AML-193 (cell line): ENCODE measurements at places on chromosomes 11 and 22.

DNA sequence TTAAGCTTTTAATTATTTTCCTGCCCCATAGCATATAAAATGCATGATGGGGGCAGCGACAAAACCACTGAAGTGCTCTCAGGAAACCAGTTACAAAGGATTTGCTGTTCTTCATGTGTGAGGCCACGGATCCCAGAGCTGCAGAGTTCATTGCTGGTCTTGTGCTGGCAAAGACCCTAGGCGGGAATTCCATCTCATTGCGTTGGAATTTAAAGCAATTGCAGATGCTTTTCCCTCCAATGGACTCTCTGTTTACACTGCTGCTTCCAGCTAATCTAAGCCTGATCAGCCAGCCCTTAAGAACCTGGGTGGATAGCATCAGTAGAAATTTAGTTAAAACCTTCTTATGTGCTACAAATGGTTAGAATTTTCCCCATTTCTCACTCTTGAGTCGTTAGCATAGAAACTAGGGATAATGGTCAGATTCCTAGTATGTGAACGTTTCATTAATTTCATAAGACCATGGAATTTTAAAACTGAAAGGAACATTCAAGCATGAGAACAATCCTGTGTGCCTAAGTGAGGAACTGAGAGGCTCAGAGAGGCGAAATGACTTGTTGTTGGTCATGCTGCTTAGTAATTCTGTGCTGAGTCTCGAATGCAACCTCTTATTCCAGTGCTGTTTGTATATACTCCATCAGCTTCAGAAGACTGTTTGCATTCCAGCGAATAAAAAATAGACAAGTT, 36.1 kb upstream of the ADSL start:
- no peak for DNase-seq

DNA sequence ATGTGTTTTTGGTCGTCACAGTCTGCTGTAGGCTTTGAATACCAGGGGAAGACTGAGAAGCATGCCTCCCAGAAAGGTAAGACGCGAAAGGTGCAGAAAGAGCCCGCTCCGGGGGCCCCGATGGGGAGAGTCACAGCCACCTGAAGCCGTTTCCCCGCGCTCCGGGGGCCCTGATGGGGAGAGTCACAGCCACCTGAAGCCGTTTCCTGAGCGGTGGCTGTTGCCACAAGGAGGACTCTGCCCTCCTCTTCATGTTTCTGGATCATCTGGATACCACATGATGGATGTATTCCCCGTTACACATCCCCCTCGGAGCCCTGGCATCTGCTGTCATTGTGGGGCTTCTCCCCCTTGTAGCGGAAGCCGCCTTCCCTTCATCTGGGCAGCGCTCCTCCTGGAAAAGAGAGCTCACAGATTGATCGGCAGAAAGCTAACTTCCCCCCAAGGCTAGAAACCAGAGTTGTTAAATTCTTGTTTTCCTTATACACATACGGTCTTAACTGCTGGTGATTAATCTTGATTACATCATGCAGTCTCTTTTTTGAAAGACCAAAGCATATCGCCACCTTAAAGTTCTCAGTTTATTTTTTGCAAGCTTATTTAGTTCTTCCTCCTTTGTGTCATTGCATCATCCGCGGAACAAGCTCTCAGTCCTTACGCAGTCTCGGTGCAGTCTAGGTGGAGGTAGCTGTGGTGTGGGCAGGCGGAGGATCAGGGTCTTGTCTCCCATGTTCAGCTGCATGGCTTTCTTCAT, 17.5 kb downstream of the CTTN start:
- DNase-seq, result peak; percentile 39

DNA sequence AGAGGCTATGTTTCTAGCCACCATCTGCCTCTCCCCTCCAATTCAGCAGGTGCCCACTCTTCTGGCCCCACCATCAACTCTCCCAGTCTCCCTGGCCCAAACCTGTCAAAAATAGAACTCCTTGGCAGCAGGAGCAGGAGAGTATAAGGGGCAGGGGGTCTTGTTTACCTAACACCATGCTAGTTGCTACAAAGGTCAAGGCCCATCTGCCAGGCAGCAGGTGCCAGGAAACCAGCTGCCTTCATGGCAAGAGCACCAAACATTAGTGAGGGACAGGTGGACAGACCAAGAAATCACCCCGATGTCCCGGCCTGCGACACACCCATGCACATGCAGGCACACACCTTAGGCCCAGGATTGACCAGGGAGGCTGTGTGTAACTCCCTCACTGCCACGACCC, 387.9 kb downstream of the BUD13 start:
- no peak for DNase-seq

GRCh38 chr11:120102050-120102863, 35.7 kb downstream of the TRIM29 start:
- no peak for DNase-seq

GRCh38 chr11:1435820-1436467, 46.2 kb downstream of the BRSK2 start:
- no peak for DNase-seq

DNA sequence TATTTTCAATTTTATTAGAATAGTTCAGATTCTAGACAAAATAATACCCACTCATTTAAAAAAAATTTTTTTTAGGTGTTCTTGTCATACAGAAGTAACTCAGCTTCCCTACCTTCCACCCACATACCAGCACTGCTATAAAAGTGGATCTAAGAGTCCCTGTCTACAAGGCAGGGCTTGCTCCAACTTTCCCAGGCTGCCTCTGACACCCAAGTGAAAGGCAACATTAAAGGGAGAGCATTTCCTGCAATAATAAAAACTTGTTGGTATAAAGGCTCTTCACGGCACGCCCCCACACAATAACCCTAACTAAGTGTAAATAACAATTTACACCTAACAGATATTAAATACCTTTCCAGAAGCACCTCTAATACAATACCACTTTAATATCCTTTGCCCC, 127.2 kb downstream of the APOL5 start:
- DNase-seq, result no peak

- no peak for DNase-seq
Measured at GRCh38 chr11:130088919-130089673, 19.4 kb downstream of the APLP2 start.

- no peak for DNase-seq
Measured at GRCh38 chr11:129709801-129710398, 105.7 kb upstream of the TMEM45B start.

GRCh38 chr22:39270280-39270679, 25.5 kb upstream of the PDGFB start:
- no peak for DNase-seq

- no peak for DNase-seq
Measured at GRCh38 chr11:46326813-46327416, 20.3 kb upstream of the DGKZ start.

DNA sequence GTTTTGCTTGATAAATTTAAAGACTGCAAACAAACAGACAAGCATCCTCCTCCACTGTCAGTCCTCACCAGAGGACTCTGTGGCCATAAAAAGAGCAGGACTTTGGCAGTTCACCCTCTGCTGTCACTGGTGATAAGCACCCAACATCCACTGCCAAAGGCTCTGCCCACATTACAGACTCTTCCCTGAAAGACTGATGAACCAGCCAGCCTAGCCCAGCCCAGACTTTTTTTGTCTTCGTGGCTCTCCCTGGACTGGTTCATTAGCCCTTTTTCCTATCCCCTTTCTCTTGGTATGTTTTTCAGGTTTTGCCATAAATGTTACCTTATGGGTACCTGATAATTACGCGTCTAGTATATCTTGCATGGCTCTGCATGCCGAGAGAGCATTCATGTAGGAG, 15.1 kb downstream of the ST14 start:
- no peak for DNase-seq

DNA sequence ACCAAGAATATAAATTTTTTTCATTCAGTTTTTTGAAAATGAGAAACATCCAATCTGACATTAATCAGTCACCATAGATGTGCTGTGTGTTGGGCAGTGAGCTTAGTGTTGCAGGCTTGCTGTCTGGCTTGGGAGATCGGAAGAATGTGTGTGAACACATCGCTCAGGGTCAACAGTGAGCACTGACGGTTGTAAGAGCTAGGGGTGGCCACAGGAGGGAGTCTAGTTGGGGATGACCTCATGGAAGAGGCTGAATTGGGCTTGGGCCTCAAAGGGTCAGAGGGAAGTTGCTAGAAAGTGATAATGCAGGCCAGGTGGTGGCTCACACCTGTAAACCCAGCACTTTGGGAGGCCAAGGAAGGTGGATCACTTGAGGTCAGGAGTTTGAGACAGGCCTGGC, 375.4 kb downstream of the DDX10 start:
- peak; percentile 5 for DNase-seq

- no peak for DNase-seq
Measured at GRCh38 chr11:5703741-5704536, 14.3 kb downstream of the TRIM22 start.

DNA sequence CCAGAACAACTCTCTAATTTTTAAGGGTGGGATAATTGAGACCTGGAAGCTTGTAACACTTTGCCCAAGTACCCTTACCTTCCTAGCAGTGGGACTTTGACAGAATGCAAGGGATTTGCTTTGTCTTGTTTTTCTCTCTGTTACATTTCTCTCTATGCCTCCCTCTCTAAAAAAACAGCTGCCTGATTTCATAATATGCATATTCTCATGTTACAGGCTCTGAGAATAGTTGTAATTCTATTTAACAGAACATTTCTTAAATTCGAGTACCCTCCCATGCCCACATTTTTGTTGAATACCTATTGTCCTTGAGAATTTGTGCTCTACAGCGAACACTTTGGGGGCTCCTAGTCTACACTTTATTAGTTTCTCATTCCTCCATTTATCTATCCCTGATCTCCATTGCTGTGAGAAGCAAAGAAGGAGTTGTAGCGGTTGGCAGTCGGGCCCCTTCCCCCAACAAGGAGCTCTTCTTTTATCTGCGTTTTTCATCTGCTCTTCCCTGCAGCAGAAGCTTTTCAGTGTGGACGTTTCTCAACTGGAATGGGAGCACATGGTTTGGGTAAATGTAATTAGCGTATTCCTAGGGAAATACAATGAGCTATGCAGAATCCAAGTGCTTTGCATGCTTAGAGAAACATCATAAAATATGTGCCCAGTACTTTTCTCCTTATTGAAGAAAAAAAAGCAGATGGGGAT, 117.7 kb upstream of the CCDC90B start:
- DNase-seq, result no peak

GRCh38 chr11:111179184-111179910, 66.2 kb upstream of the POU2AF2 start:
- DNase-seq, result peak; percentile 45

- DNase-seq, result no peak
Measured at GRCh38 chr11:121552154-121552553, 99.4 kb upstream of the SORL1-AS1 start.

- no peak for DNase-seq
Measured at GRCh38 chr22:40033586-40034380, 39.0 kb downstream of the FAM83F start.

- DNase-seq, result no peak
Measured at GRCh38 chr22:45702981-45703380, 31.3 kb downstream of the ATXN10 start.

GRCh38 chr11:67400942-67401494, 640 bp downstream of the PPP1CA start:
- no peak for DNase-seq

GRCh38 chr11:64458997-64459396, 100.0 kb downstream of the RPS6KA4 start:
- no peak for DNase-seq

GRCh38 chr22:36104435-36104834, 56.1 kb downstream of the APOL3 start:
- no peak for DNase-seq

- no peak for DNase-seq
Measured at GRCh38 chr22:22086501-22087158, 104.0 kb upstream of the TOP3B start.

DNA sequence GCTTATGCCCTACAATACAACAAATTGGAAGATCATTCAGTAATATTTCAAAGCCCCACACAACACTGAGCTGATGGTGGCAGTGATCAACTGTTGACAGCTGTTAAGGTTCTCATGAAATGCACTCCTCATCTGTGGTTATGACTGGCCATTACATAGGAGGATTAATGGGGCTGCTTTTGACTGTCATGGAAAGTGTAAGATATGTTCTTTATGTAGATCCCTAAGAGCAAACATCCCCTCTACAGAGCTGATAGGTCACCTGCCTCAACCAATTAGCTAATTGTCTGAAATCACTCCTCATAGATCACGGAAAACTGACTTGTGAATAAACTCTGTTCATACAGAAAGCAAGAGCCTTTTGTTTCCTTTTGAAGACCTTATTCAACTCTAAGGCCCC, 78.1 kb downstream of the GAB2 start:
- DNase-seq, result no peak

GRCh38 chr11:67400251-67400941, 1.3 kb downstream of the PPP1CA start:
- peak; percentile 23 for DNase-seq

GRCh38 chr11:67279589-67280340, 9.3 kb upstream of the ANKRD13D start:
- DNase-seq, result no peak

DNA sequence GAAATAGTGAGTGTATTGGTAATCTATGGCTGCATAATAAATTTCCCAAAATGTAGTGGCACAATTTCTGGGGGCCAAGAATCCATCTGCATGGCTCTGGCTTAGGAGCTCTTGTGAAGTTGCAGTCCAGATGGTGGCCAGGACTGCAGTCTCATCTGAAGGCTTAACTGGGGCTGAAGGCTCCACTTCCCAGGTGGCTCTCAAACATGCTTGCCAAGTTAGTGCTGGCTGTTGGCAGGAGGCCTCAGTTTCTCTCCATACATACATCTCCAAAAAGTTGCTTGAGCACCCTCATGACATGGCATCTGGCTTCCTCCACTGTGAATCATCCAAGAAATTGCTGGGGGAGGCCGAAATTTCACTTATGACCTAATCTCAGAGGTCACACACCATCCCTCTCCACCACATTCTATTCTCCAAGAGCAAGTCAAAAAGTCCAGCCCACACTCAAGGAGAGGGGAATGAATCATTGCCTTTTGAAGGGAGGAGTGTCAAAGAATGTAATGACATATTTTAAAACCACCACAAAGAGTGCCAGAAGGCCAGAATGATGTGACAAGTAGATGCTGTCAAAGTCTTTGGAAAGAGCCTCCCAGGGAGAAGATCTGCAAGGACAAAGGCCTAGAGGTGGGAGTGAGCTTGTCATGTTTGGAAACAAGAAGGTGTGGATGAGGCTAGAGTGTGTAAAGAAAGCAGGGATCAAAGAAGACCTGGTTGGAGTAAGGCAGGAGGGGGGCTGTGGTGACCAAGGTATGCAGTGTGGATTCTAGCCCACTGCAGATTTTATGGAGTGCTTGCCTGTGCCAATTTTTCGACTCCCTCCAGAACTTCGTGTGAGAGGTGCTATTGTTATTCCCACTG, 566.2 kb downstream of the MIAT start:
- DNase-seq, result no peak

- no peak for DNase-seq
Measured at GRCh38 chr11:111173221-111173620, 72.3 kb upstream of the POU2AF2 start.

GRCh38 chr11:18151581-18151980, 19.2 kb downstream of the MRGPRX3 start:
- no peak for DNase-seq
